ENCODE measurements at places on chromosomes 2 and 18.
A peak's percentile ranks its signal among the peaks of the same experiment; 100 is the strongest.

DNA sequence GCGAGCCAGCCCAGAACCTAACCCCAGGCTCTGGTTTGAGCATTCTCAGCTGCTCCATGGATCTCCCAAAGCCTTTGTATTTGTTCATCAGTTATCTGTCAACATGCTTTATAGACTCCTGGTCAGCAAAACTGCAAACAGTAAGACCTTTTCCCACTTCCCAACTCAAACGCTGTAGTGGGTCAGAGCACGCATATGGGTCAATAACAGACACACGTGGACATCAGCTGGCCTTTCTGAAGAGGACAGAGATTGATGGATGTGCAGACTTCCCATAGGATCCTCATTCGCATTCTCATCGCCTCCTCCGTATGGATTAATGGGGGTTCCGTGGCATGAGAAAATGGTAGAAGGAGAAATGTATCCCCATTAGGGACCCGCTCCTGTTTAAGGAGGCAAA lies 508.1 kb downstream of the EIPR1 start:
- DNase-seq, result no peak

DNA sequence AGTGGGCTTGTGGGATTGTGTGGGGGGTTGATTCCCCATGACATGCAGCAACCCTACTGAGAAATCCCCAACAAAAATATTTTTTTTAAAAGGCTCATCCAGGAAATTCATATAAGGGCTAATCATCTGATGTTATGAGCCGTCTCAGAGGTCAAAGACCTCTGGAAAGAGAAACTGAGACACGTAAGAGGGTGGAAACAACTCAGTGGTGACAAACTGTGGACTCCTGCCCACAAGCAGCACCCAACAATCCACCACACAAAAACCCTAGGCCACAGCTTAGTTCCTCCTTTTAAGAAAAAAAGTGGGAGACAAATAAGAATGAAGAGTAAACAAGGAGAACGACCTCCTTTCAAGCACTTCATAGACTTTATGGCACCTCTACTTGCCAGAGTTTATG lies 1096.1 kb upstream of the NRXN1 start:
- DNase-seq, result no peak

GRCh38 chr2:234764372-234764771 lies 187.4 kb upstream of the SH3BP4 start:
- no peak for DNase-seq

DNA sequence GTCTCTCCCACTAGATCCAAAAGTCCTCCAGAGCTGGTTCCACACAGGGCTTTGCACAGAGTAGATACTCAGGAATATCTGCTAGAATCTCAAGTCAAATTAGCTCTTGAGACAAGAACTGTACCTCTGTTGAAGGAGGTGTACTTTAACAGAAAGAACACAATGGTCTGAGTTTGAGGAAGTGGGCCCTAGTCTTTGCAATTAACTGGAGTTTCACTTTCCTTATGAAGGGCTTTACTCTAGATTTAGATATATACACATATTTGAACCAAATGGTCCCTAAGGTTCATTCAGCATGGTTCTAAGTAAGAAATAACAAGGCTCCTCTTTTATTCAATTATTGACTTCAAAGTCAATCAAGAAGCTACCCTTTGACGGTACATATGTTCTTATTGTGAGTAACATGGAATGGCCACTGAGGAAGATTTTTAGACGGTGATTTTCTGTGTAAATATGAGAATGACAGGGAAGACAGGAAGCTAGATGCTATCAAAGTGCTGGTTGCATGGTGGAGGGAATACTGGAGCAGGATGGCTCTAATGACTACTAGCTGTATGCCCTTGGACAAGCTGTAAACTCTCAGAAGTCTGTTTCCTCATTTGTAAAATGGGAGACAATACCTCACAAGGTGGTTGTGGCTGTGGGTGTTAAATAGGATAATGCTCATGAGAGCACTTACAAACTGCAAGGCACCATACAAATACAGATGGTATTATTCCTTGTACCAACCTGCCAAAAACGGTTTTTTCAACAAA lies 73.5 kb upstream of the SERTAD2 start:
- DNase-seq, result no peak

DNA sequence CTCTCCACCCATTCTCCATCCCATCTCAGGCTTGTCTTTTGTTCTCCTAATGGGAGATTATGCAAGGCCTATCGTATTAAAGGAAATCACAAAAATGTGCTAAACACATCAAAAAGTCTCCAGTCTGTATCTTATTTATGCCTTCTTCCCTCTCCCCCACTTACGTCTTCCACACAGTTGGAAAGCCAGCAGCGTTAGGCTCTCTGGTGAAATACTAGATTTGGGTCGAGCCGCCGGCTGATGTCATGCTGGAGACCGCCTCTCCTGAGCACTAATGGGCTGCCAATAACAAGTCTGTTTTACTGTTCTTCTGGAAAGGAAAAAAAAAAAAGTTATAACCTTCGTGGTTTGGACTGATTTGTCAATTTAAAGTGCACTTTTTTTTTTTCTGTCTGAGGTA lies 182.7 kb upstream of the SIX2 start:
- DNase-seq, result no peak

GRCh38 chr2:226798422-226799210 lies 1.0 kb downstream of the IRS1 start:
- no peak for DNase-seq

GRCh38 chr2:29446847-29447246 lies 331.6 kb downstream of the CLIP4 start:
- no peak for DNase-seq

DNA sequence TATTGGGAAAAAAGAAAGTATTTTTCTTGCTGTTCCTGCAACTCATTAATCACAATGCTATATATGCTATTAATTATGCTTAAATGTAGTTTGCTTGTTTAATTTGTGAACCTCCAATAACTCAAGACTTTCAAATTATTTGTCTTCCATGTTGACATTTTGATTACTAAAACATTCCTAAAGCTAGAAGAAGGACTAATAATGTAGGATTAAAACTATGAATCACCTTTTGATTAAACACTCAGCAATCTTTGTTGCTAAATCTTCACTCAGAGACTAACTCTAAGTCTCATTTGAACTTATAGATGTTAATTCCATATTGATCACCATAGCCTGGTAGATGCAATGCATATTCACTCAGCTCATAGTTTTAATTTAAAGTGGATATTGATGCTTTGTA lies 524.6 kb upstream of the ZEB2 start:
- no peak for DNase-seq

DNA sequence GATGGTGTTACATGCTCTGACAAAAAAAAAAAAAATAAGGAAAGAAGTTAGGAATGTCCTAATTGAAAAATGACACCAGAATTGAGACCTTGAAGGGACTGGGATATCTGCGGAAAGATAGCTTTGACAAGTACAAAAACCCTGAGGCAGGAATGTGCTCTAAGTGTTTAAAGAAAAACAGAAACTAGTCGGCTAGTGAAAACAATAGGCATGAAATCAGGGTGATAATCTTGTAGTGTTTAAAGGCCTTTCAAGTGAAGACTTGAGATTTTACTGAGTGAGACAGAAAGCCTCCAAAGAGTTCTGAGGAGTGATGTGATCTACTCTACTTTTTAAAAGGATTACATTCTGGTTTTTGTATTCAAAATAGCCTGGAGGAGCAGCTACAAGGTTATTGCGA lies 107.4 kb downstream of the COBLL1 start:
- DNase-seq, result no peak

GRCh38 chr2:162244541-162245031 lies 1.3 kb upstream of the FAP start:
- DNase-seq, result peak; percentile 80

- no peak for DNase-seq
Measured at GRCh38 chr2:88746929-88747490, 55.5 kb downstream of the RPIA start.

- DNase-seq, result no peak
Measured at GRCh38 chr2:222982010-222982908, 69.7 kb upstream of the KCNE4 start.

DNA sequence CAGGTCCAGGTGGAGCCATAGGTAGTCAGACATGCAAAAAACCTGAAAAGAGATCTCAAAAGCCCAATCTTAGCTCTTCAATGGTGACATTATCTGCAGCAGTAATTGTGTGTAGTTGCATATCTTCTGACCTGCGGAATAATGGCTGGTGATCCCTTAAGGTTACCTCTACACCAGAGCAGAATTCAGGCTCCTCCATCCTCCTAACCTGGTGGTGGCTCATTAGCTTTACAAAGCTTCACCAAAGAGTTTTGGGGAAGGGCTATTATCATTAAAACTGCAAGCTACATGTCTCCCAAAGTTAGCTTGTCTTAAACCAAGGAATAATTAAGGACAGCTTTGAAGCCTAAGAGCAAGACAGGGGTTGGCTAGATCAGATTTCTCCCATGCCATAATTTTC lies 42.6 kb upstream of the CHST9 start:
- DNase-seq, result no peak

DNA sequence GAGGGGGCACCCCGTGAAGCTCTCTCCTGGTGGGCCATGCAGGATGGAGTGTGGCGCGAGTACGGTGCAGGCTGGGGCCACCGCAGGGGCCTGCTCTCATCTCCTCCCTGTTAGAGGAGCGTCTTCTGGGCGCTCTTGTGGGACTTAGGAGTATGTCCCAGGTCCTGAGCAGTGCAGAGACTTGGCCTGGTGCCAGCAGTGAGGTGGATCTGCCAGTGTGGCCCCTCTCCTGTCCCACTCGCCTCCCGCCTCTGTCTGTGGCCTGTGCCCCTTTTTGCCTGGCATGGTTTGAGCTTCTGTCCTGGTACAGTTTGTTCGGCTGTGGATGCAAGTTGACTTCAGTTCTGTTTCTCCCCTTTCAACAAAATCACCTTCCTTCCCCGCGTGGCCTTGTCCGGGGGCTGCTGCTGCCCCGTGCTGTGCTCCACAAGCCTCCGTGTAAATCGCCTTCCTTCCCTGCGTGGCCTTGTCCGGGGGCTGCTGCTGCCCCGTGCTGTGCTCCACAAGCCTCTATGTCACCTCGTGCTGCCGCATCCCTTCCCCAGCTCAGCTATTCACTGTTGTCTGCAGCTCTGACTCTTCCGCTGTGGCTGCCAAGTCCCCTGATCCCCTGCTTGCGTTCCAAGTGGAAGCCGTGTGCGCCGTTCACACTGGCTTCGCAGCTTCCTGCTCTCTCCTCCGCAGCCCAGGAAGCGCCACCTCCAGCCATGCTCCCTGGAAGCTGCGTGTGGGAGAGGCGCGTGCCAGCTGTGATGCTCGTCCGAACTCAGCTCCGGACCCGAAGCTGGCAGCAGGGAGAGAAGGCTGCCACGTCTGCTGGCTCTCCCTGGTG lies 13.7 kb downstream of the LDLRAD4 start:
- DNase-seq, result peak; percentile 63

GRCh38 chr2:127133793-127134192 lies 26.8 kb upstream of the BIN1 start:
- DNase-seq, result no peak

- DNase-seq, result no peak
Measured at GRCh38 chr18:59464486-59464885, 105.4 kb upstream of the LMAN1 start.

- DNase-seq, result no peak
Measured at GRCh38 chr2:134366359-134366758, 112.5 kb downstream of the MGAT5 start.

DNA sequence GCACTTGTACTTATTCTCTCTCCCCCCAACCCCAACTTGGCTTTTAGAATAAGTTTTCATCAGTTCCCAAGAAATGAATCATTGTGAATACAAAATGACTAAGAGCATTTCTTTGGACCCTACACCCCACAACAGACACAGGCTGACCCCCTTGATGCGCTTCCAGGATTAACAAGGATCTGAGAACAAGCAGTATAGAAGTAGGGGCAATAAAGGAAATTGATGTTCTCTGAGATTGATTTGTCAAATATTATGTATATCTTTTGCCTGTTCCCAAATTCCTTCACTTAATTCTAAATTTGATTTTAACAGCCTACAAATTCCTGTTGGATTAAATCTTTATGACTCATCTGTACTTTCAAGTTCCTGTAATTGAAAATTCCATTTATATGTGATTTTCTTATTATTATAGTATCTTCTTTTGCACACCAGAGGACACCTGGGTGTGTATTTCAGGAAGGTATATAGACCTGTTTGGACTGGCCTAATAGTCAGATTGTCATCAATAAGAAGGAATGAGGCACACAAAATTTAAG lies 10.2 kb upstream of the PTPN4 start:
- no peak for DNase-seq

- DNase-seq, result no peak
Measured at GRCh38 chr2:157894694-157895435, 18.7 kb upstream of the ACVR1 start.

GRCh38 chr18:30781601-30782000 lies 260.9 kb downstream of the DSC3 start:
- DNase-seq, result no peak

GRCh38 chr2:128536925-128537620 lies 218.4 kb upstream of the HS6ST1 start:
- DNase-seq, result no peak

DNA sequence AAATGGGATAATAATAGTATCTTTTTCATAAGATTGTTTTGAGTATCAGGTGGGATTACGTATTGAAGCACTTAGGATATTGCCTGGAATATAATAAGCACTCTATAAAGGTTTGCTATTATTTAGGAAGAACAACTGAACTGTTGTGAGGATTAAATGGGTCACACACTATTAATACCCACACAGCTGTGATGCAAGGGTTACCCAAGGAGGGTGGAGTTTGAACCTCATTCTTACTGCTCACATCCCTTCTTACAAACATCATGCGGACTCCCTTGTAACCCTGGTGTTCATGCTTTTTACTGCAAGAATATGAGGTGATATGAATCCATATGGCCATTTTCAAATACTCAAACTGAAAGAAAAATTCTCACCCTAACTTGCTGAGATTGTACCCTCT lies 113.5 kb downstream of the KCTD1 start:
- DNase-seq, result no peak

DNA sequence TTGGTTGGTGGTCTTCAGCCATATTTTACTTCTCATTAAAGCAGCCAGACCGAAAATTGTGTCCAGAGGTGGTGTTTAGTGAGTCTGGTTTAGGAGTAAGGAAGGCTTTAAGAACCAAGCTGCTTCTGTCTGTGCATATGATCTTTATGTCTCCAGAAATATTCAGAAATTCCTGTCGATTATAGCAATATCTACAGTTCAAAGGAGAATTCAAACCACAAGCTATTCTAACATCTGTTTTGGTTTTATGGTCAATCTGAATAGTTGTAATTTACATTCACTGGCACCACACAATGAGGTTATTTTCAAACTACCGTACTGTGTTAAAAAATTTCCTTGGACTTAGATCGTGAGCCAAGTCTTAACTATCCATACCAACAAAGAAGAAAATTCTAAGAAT lies 11.3 kb downstream of the UPP2 start:
- DNase-seq, result no peak
